ENCODE measurements at places on chromosomes 5 and 9.

- no peak for DNase-seq
These were observed 196.2 kb upstream of the ELL2 start for GRCh38 chr5:96157841-96158291.

DNA sequence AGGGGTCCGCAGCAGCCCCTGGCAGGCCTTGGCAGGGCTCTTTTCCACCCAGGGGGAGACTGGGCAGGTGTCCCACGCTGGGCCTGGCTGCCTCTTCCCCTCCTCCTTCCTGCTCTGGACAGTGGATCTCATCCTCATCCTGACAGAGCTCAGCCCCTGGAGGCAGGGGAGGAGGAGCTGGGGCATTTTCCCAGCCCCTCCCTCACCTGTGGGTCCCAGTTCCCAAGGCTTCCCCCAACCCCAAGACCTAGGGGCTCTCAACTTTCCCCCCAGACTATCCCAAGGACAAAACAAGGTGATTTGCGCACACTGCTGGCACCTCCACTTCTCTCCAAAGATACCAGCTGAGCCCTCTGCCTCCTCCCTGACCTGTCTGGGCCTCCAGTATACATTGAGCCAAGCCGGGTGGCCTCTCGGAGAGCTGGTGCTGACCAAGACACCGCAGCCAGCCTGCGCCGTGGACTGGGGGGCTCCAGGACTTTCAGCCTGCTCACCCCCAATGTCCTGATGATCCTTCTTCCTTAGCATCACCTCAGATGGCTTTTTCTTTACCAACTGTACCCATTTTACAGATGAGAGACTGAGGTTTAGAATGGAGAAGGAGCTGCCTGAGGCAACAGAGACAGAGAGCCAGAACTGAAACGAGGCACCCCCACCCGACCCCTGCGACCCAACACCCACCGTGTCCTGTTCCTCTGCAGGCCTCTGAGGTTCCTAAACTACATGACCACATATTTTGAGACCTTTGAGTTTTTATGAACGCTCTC lies 126.6 kb downstream of the BARX1 start:
- DNase-seq: no peak

DNA sequence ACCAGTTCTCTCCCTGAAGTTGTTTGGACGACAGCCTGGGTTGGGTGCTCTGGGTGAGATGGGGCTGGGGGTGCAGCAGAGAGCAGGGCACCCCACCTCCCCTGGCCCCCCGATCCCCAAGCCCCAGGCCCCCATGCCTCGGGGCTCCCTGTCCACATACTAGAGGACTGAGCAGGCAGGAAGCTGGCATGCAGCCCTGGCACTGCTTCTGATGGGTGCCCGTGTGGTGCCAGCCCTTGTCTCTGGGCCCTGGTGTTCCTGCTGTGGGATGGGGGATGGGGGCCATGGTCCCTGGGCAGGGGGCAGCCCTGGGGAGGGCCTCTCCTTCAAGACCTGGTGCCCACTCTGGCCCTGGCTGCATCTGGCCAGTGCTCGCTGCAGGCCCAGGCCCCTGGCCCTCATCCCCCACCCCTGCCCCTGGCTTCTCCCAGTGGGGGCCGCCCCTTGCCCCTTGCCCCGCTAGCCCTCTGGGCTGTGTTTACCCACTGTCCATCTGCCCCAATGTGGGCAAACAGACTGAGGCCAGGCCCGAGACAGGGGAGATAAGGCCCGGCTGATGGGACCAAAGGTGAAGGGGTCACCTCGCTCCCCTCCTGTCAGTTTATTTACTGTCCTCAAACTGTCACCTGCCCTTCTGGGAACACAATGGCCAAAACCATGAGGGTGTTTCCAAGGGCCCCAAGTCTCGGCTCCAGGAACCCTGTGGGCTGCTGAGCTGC lies 67.3 kb upstream of the RXRA start:
- no peak for DNase-seq

DNA sequence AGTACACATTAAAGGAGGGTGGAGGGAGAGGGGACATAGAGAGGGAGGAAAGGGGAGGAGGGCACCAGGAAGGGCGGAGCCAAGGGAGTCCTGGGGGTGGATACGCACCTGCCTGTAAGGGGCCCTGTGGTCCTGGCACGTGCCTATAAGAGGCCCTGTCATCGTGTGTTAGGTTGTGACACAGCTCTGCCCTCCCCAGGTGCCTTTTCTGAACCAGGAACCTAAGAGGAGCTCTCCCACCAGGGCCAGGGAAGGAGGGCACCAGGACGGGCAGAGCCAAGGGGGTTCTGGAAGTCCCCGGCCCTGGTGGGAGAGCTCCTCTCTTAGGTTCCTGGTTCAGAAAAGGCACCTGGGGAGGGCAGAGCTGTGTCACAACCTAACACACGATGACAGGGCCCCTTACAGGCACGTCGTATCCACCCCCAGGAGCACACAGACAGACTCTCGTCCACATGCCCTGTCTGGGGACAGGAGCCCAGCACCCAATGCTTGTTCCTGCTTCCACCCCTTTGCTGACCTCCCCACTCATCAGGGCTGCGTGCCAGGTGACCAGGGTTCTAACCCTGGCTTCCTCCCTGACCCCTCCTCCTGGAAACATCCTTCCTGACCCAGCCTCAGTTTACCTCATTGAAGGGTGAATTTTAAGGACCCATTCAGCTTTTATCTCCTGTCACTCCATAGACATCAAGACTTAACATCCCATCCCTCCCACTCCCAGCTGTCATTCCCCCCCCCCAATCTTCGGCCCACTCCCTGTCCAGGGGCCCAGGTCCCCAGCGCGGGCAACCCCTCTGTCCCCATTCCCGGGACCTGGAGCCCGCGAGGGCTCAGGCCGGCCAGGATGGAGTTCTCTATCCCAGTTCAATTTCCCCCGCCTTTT lies 12.9 kb upstream of the OLFM1 start:
- no peak for DNase-seq

- DNase-seq: no peak
These were observed 41.2 kb downstream of the THBS4 start for GRCh38 chr5:80076131-80077050.

DNA sequence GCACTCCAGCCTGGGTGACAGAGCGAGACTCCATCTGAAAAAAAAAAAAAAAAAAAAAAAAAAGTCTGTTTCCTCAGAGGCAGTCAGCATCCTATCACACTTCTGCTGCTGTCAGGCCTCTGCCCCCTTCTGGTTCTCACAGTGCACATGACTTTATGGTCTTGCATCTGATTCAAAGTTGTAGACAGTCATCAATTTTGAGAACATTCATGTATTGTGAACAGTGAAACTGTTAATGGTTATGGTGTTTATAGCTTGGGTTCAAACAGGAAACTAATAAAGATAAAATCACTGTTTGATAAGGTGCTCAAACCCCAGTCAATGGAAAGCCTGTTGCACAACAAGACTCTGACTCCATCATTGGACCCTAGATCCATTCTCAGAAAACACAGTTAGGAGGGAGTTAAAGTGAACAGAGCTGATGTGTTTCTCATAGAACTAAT lies 61.4 kb downstream of the FOXD1 start:
- DNase-seq: no peak

GRCh38 chr5:164210491-164210890 lies 705.1 kb downstream of the MAT2B start:
- no peak for DNase-seq

GRCh38 chr9:86968258-86968920 lies 21.1 kb upstream of the GAS1 start:
- DNase-seq: no peak

DNA sequence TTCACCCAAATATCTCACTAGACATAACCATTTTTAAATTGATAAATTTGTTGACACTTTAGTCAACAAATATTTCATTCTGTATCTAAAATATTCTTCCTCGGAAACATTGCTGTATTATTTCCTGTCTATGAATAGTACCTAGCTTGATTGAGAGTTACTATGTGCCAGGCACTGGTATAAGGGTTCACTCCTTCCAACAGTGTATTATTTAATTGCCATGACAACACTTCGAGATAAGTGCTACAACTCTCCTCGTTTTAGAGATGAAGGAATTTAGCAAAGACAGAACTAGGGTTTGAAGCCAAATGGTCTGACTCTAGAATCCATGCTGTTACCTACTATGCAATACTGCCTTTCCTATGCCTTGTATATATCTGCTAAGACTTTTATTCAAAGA lies 287.2 kb downstream of the YTHDC2 start:
- no peak for DNase-seq

- DNase-seq: no peak
These were observed 229.9 kb downstream of the DOCK8 start for GRCh38 chr9:444528-444927.

GRCh38 chr9:125904155-125904851 lies 157.1 kb downstream of the PBX3 start:
- no peak for DNase-seq

- no peak for DNase-seq
These were observed 56.9 kb upstream of the ASS1 start for GRCh38 chr9:130387905-130388304.

DNA sequence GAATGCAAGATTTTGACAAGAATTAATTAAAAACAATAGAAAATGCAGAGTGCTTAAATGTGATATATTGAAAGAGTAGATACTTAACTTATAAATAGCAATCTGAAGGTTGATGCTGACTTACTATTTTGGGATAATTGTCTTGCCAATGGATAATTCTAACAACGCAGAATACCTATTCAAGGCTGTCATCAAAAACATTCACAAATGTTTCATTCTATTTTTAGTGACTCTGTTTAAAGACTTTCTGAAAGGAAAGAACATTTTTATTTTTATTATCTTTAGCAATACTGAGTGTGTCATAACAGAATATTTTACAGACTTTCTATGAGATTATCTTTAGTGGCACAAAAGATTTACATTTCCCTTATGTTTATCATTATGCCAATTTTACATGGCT lies 38.1 kb downstream of the ANKRD55 start:
- DNase-seq: no peak

DNA sequence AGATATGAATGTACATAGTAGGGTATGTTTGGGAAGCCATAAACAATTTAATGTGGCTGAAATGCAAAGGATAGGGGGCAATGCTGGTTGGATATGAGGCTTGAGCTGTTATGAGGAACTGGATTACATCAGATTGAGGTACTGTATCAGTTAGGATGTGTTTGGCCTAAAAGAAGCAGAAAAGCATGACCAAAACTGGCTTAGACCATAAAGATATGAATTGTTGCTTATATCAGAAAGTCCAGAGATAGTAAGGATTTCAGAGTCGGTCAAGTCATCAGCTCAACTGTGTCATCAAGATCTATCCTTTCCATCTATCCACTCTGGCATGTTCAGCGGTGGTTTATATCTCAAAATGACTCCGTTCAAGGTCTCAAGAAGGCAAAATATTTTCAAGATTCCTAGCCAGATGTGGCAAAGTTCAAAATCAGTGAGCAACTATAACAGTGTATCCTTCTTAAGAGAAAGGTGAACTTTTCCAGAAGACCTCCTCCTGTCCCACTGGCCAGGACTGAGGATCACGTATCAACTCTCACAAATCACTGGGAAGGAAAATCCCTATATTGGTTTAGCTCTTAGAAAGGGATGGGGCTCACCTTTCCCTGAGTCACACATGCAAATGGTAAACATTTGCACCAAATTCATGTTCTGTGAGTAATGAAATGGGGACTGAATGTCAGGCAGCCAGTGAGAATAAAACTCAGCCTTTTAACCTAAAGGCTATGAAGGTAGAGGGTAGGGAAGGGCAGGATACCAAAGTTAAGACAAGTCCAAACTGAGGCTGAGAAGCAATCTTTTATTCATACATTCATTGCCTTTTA lies 257.8 kb downstream of the TRIM32 start:
- DNase-seq: no peak

- DNase-seq: no peak
These were observed 126.1 kb upstream of the RETREG1 start for GRCh38 chr5:16742938-16743337.

DNA sequence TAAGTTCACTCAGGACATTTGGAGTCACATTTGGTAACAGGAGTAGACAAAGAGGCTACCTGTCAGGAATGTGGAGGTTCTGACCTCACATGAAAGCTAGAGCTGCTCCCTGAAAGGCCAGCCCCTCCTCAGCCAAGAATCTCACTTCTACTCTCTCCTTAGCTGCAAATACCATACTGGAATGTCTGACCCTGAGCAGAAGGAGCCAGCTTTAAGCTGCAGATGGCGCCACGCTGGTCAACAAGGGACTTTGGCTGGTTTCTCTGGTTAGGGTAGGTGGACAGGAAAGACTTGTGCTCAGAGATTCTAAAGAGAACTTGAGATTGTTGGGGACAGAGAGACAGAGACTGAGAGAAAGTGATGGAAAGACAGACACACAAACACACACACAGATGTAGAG lies 21.9 kb downstream of the ASTN2 start:
- no peak for DNase-seq

DNA sequence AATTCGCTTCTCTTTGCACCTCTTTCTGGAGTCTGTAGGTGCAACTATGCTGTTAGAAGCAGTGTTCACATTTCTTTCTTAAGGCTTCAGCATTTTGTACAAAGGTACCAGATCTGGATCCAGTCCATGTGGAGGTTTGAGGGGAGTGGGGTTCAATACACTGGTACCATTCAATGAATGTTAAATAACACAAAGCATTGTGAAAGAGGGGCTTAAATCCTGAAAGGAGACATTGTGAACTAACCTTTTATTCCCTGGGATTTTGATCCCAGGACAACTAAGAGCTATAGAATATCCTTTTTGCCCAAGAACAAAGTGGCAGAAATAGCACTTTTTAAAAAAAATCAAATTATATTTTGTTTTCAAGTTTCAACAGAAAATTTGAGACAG lies 107.7 kb upstream of the VCAN start:
- no peak for DNase-seq

GRCh38 chr5:169809281-169809680 lies 171.0 kb downstream of the INSYN2B start:
- DNase-seq: no peak

DNA sequence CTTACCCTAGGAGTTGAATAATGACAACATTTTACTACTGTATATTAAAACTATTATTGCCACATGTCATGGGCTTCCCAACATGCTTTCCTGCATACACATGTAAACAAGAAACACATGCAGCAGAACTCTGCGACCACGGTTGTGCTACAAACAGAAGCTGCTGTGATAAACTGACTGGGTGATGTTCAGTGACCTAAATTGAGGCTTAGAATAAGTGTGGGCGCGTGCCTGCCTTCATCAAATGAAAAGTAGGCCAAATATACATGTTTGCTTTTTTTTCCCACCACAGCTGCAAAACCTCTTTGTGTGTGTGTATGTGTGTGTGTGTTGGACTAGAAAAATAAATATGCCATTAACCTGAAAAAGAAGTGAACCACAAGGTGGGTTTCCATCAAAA lies 1202.1 kb downstream of the PTPRD start:
- DNase-seq: no peak

DNA sequence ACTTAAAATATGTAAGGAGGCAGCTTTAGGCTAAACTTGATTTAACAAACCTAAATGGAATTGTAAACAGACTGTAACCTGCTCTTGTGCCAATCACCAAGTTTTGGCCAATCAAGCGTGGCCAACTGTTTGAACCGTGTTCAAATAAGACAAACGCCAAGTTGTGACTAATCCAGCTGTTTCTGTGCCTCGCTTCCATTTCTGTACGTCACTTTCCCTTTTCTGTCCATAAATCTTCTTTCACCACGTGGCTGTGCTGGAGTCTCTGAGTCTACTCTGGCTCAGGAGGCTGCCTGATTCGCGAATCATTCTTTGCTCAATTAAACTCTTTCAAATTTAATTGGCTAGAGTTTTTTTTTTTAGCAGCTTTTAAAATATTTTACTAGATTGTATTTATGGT lies 71.3 kb downstream of the LIX1 start:
- DNase-seq: no peak
